Neural progenitor cell (in vitro differentiated cells): ENCODE measurements at places on chromosomes 12 and 14.
A peak's percentile ranks its signal among the peaks of the same experiment; 100 is the strongest.

DNA sequence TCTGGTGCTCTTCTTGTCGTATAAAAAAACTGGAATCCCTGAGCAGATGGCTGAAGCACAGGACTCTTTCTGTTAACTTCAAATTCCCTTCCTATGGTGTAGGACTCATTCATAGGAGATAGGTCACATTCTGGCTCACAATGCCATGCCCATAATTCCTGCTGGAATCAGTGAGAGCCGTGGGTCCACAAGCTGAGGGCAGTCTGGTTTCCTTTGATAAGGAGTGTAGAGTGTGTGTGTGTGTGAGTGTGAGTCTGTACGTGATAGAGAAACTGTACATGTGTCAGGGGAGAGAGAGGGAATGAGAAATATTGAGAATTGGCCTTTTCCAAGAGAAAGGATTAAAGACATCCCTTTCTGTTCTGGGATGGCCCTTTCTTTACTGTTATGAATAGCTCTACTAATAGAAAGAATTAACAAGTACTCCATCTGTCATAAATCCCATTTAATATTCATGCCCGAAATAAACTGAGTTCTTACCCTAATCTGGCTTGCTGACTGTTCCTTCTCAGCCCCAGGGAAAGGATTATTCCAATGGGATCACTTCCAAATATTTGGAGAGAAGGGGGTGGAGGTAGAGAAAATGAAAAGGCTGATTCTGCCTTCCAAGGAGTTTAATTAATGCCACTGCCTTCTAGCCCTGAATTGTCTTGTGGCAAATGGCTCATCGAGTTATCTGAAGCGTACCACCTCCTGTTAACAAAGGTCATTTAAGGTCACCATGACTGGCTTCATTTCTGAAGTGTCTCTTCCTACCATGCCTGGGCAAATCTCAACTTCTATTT, 79.0 kb downstream of the TMX1 start:
- peak; percentile 45 for DNase-seq

DNA sequence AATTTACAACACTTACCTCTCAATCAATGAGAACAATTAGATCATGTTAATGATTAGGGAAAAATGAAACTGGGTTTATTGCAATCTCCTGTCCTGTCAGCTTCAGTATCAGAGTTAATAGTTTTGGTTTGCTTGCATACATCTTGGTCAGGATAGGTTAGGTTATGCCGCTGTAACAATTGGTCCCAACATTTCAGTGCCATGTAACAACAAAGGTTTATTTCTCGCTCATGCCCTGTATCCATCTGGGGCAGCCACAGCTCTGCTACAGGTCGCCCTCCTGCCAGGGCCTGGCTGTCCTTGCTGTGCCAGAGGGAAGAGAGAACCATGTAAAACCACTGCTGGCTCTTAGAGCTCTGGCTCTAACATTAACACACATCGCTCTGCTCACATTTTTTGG, 30.5 kb upstream of the SPTLC2 start:
- no peak for DNase-seq

GRCh38 chr12:48890657-48891418, 25.2 kb upstream of the RND1 start:
- DNase-seq, result peak; percentile 94

DNA sequence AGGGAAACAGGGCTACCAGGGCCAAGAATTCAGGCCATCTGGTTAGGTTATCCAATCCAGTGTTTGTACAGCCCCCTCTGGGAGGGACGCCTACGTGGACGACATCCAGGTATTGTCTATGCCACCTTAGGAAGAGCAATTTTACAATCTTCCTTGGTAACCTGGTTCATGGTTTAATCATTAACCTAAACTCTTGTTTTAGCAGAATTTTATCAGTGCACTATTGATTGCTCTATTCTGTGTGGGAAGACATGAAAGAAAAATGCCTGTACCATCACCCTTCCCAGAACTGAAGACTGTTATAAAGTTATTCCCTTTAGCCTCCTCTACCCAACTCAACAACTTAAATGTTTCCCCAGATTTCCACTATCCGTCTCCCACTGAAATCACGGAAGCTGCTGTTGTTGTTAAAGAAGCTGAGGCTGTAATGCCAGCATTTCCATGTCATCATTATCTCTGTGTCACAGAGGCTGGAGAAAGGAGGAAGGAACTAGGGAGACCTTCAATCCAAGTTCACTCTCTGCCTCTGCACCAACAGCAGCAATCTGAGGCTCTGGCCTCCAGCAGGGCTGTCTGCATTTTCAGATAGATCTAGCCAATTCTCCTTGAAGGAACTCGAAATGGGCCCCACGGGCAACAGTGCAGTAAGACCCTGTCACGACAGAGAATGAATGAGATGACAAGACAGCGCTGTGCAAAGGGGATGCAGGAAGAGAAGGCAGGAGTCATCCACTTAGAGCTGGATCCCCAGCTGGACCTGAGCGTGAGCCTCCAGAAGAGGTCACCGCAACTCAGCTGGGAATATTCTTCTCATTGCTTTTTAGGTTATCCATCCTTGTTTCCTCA, 183.4 kb upstream of the GZMB start:
- peak; percentile 25 for DNase-seq

- DNase-seq, result no peak
Measured at GRCh38 chr12:125121106-125121505, 55.9 kb downstream of the AACS start.
